ENCODE measurements at places on chromosomes 3 and 15.
A peak's percentile ranks its signal among the peaks of the same experiment; 100 is the strongest.

- DNase-seq = no peak
These were observed 911.6 kb upstream of the ARPP21 start for GRCh38 chr3:34727700-34728099.

DNA sequence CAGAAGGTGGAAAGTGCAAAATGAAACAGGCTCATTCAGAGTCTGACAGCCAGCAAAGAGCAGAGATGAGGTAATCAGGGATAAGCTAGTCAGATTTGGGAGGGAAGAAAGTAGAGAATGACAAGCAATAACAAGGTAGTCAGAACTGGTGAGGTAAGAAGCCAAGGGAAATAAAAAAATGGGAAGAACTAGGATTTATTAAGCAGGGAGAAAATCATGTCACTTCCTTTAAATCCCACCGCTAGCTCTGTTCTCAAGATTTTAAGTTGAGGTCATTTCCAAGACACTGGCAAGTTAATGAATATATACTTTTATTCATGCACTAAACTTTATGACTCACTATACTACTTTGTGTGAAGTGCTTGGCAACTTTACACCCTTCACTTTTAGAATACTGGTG is 1106.8 kb downstream of the IGSF11 start:
- no peak for DNase-seq

DNA sequence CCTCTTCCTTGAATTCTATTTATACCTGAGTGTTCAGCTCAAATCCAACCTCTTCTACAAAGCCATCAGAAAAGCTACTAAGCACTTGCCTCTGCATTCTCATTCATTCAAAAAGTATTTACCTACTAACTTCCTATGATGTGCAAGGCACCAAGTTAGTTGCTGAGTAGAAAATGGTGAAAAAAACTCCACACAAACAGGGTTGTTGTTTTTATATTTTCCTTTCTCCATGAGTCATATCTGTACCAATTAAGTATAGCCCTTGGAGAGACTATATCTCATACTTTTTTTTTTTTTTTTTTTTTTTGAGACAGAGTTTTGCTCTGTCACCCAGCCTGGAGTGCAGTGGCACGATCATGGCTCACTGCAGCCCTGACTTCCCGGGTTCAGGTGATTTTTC is 67.7 kb downstream of the IGF2BP2 start:
- peak; percentile 45 for DNase-seq

GRCh38 chr3:141448606-141449220 is 38.1 kb upstream of the RASA2 start:
- peak; percentile 60 for DNase-seq
